ENCODE measurements at places on chromosomes 12 and 14.

DNA sequence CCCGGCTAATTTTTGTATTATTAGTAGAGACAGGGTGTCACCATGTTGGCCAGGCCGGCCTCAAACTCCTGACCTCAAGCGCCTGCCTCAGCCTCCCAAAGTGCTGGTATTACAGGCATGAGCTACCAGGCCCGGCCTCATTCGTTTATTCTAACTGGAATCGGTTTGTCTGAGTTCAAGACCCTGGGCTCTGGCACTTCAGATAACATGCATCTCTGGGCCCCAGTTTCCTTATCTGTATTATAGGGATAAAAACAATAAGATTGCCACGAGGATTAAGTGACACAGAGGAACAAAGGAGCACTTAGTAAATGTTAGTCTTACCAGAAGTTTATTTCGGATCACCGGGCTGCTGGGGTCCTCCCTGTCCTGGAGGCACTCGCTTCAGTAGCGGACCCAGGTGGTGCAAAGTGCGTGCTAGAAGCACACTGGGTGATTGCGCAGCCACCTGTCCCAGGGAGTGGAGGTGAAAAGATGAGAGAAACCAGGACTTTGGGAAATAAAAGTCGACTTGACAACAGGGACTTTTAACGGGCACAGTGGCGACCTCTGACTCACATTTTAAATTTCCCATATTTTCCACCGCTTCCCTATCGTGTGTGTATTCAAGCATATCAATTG is 37.5 kb downstream of the ACACB start:
- DNase-seq = no peak

- DNase-seq = no peak
Measured at GRCh38 chr14:53062856-53063255, 90.3 kb downstream of the DDHD1 start.

DNA sequence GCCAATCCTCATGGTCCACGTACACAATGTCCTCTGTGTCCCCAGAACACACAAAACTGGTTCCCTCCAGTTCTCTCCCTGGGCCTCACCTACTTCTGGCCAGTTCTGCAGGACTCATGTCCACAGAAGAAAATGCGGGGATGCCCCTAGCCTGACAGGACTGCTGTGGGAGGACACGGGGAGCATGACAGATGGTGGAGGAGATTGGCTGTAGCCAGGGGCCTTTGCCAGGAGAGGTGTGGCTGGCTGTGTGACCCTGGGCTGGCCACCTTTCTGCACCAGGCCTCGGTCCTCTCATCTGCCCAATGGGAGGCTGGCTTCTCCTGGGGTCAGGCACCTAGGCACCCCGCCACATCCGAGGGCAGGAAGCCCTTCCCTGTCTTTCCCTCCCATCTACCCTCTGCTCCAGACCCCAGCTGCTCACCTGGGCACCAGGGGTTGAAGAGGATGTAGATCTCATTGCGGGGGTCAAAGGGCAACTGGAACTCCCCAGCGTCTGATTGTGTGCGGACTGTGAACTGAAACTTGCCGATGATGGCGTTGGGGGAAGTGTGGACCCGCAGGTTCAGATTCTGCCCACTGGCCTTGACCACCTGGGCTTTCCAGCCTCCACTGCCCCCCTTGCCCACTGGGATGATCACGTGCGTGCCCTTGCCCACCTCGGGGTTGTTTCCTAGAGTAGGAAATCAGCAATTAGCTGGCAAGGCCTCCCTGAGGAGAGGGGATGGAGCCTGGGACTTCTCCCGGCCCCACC is 2.8 kb downstream of the TGM1 start:
- DNase-seq = no peak

- peak; percentile 28 for DNase-seq
Measured at GRCh38 chr14:53108292-53109104, 44.6 kb downstream of the DDHD1 start.

- DNase-seq = no peak
Measured at GRCh38 chr14:95902273-95902826, 25.7 kb downstream of the TUNAR start.

- peak; percentile 71 for DNase-seq
Measured at GRCh38 chr12:57215668-57216013, 953 bp upstream of the NXPH4 start.

DNA sequence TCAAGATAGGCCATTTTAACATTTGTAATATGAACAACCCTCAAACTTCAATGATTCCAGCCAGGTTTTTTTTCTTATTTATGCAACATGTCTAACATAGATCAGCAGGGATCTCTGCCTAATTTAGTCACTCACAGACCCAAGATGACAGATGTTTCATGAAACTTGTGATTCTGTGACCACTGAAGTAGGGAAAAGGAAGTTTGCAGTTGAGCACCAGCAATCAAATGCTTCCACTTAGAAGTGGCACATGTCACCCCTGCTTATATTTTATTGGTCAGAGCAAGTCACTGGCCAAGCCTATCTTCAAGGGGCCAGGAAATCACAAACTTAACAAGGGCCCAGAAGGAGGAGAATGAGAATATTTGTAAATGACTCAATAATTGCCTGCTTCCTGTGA is 150.6 kb downstream of the BCAT1 start:
- no peak for DNase-seq

- no peak for DNase-seq
Measured at GRCh38 chr14:28653521-28653920, 113.1 kb upstream of the FOXG1 start.

GRCh38 chr12:3727877-3728632 is 24.9 kb downstream of the CRACR2A start:
- DNase-seq = no peak

DNA sequence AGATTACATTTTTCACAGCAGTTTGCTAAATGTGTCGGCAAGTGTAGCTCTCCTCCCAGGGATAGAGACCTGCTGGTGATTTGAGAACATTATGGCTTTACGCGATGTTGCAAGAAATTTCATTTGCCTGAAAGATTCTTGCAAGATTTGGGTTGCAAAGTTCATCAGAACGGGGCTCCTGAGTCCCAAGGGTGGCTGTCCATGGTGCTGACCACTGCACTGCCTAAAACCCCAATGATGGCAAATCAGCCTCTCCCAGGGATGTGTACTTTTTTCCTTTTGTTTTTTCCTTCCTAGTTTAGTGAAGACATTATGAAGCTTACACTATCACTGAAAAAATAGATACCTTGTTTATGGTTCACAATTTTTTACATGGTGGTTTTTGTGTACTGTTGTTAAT is 85.4 kb downstream of the WSCD2 start:
- DNase-seq = peak; percentile 48

DNA sequence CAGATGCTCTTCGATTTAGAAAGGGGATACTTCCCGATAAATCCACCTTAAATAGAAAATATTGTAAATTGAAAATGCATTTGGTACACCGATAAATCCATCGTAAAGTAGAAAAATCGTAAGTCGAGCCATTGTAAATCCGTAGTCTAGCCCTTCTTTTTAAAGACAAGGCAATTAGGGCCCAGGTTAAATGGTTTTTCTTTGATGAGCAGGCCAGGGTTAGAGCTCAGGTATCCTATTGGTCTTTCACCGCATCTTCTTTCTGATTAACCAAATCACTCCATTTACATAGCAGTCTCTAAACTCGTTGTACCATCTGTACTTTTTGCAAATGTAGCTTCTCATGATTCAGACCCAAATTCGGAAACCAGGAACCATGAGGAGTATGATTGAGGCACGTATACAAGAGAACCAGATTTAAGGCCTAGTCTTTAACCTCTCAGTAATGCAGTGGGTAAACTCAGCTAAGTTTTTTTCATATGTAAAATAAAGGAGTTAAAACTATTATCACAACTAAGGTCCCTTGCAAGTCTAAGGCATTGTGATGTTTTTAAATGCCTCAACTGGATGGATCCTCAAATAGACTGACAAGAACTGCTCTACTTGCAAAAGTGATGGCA is 2.2 kb upstream of the YAF2 start:
- DNase-seq = no peak

DNA sequence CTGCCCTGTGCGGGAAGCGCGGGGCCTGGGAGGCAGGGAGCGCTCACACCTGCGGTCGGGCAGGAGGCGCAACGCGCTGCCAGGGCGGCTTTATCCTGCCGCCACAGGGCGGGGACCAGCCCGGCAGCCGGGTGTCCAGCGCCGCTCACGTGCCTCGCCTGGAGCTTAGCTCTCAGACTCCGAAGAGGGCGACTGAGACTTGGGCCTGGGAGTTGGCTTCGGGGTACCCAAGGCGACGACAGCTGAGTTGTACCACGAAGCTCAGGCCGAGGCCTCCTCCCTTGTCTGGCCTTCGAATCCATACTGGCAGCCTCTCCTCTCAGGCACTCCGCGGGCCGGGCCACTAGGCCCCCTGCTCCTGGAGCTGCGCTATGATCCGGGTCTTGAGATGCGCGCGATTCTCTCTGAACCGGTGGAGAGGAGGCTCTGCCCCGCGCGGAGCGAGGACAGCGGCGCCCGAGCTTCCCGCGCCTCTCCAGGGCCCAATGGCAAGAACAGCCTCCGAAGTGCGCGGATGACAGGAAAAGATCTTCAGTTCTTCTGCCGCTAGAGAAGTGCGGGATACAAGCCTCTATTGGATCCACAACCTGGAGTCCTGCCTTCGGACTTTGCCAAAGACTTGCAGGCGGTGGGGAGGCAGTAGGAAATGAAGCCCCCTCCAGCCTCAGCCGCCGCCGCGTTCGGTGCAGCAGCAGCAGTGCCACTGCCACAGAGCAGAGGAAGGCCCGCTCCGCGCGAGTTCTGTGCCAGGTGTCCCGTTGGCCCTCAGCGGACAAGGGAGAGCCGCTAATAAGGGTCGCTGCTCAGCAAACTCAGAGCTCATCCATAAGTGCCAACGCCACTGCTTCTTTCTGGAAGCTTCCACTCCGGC is 6.8 kb downstream of the SIX1 start:
- DNase-seq = no peak

DNA sequence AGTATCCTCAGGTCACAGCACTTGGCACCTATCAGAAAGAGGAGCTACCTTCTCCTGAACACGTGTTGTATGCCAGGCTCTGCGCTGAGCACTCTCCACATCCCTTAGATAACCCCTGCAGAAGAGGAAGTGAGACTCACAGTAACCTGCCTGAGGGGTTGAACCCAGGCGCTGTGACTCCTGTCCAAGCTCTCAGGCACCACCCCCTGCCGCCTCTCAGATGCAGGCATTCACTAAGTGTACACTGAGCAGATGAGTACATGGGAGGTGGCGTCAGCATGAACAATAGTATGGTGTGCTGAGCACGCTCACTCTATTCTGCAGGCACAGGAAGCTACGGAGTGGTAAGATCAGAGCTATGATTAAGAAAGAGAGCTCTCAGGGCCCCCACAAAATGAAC is 21.0 kb upstream of the RIC8B start:
- peak; percentile 97 for DNase-seq

DNA sequence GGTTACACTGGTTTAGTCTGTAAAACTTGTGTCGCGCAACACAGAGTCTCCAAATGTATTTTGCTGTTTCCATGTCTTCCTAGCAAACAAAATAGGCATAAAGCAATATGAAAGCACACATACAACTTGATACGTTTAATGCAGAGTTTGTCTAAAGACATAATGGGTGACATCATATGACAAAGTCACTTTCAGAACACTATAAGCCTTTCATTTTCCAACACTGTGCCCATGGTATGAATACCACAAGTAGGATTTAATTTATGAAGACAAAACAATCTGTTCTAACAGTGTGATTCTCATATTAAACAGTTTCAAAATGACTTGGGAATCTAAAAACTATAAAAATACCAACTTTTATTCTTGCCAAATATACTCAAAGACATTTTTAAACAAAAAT is 58.4 kb downstream of the PTPN21 start:
- no peak for DNase-seq

- DNase-seq = no peak
Measured at GRCh38 chr12:95593266-95593871, 42.1 kb upstream of the USP44 start.

- DNase-seq = no peak
Measured at GRCh38 chr12:47509398-47509851, 196.4 kb downstream of the RPAP3 start.

DNA sequence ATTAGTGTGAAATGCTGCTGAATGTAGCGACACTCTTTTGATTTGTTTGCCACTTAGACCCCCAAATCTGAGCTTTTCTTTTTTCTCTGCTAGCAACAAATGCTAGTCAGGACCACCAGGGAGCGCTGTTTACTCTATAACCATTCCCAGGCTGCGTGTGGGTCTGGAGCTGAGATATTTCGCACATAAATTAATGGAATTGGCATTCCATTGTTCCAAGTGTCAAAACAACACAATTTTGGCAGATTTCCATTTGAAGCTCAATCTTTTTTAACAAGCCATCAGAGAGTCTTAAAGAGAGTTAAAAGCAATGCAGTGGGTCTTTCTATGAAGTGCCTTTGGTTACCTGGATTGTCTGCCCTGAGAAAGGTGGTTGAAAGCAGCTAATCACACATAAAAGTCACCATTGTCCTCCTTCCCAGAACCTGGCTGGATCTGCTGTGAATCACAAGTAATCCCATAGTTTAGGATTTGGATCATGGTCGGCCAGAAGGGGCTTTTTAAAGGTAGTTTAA is 7.4 kb upstream of the TMEM132C start:
- peak; percentile 29 for DNase-seq

GRCh38 chr12:95687937-95688336 is 102.6 kb downstream of the NTN4 start:
- no peak for DNase-seq

DNA sequence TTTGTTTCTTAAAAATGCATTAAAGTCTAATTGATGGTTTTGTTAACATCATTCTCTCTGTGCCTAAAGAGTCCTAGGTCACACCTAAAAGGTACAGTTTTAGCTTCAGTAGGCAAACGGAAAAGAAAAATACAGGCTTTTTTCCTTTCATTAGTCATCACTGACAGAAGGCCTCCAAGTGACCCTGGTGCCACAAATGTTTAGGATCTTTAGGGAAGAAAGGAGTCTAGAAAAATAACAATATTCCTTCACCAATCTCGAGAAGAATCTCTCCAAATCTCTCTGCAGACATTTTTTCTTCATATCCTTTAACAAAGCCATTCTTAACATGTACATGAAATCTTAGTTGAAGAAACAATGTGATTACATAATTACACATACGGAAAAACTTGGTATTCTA is 2.0 kb downstream of the DENND5B start:
- no peak for DNase-seq

- DNase-seq = no peak
Measured at GRCh38 chr12:76220980-76221379, 127.2 kb downstream of the BBS10 start.

DNA sequence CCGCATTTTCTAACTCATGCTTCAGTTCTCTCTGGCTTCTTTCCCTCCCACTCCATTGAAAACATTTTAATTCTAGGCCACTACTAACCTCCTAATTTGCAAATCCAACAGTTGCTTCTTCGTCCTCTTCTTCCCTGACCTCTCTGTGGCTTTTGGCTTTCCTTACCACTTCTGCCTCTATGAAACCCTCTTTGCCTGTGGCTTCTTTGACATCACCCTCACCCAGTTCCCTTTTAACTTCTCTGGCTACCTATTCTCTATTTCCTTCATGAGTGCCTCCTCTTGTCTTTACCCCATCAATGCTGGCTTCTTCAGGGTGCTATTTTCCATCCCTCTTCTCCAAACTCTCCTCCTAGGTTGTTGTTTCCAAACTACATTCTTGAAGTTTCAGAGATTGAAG is 4.4 kb upstream of the HCFC2 start:
- DNase-seq = no peak

DNA sequence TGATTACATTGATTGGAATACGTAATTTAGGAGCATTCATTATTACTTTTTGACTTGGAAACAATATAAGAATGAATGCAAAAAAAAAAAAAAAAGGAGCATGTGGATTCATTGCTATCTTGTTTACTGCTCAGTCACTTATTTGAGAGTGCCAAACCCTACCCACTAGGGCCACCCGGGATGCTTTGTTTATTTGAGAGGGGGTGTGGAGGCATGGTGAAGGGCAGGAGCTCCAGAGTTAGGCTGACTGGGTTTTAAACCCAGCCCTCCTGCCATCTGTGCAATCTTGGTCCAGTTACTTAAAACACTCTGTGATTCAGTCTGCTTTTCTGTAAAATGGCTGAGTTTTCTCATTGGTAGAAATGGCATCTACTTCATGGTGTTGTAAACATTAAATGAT is 195.2 kb downstream of the RAD51B start:
- DNase-seq = no peak

Measured in RPMI8226 (cell line).